ENCODE measurements at places on chromosomes 1 and 21.

DNA sequence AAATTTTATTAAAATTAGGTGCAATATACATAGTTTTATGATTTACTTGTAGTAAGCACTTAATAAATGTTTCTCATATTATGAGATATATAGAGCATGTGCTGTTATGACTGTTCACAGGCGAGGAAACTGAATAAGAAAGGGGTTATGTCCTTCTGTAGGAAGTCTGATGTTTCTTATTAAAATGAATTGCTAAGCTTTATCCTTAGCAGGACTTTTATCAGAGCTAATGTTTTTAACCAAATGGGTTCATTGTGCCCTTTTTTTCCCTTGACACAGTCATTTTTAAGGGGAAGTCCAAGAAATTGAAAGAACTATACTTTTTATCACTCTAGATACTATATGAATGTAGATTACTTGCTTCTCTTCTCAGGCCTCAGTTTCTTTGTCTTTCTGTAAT, 285.2 kb downstream of the PTPRC start:
- no peak for DNase-seq

GRCh38 chr1:19307794-19308508, 4.0 kb downstream of the AKR7A2 start:
- no peak for DNase-seq

GRCh38 chr1:228528612-228529011, 41.4 kb downstream of the RNF187 start:
- DNase-seq = no peak

DNA sequence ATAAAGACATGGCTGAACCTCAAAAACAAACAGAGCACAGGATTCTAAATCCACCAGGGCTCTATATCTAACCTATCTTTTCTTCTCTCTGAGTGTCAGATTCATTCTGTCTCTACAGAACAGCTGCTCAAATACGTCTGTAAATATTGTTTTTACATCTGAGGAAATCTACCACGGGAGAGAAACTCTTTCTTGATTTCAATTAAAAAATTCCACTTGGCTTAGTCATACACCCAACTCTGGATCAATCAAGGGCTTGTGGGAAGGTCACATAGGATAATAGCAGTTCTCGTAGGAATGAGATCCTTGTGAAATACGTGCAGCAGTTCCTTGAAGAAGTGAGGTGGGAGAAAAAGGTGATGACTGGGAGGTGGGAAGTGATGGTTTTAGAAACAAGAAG, 1355.7 kb upstream of the ADGRL2 start:
- DNase-seq = no peak

DNA sequence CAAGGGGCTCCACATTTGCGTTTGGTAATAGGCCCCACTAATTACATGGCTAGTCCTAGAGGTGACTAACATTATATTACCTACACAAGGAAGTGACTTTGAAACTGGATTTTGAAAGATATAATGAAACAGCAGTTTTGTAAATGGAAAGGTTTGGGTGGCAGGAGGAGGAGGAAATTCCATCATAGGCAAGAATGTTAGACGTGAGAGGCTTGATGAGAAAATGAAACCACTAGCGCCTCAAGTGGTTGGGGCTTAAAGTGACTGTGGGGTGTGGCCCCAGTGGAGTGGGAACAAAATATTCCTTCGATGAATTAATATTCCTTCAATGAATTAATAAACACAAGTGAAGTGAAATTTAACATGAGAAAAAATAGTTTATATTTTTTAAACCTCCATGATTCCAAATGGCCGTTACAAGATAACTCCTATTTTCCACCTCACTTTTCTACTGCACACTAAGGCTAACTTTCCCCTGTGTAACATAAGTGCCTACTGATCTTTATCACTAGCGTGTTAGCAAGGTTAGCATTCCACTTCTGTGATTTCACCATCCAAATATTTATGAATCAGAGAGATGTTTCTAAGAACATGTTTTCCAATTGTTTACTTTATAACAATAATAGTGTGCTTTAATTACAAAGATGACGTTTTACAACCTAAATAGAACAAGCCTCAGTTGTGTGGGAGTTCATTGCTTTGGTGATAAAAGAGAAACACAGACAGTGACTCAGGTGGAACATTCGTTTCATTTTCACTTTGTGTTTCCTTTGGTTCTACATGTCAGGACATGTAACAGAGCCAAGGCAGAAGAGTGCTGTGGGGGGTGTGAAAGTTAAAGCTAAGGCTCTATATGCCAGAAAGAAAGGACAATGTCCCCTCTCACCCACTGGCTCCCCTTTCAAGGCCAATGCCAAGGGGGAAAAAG, 12.5 kb upstream of the ATF3 start:
- no peak for DNase-seq

DNA sequence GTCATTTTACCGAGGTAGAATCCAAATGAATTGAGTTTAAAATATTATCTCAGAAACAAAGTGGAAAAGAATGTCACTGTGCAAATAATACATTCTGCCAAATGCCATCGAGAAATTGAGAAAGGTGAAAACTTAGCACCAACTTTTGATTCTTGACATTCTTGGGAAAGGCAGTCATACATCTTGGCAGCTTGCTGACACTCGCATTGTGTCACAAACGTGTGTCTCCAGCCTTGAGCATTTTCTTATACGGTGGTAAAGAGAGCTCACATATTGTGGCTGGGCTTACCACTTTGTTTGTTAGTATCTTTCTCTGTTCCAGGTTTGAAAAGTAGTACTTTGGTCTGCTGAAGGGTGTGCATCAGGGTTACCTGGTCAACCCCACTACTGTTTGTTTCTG, 1456.1 kb downstream of the BRINP3 start:
- DNase-seq = no peak

DNA sequence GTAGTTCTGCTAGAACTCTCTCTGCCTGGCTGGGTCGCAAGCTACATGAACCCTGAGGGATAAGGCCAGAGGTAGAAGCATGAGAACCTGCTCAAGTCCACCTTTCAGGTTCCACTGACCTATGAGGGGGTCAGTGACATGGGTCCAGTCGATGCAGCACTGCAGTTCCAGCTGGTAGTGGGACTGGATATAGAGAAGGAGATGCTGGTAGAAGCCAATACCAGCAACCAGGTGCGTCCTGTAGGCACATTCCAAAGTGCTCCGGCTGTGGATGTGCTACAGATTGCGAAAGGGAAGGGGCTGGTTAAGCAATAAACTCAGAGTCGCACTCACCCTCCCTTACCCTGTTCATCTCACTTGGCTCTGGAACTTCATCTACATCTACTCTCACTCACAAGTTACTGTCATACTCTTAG, 5.7 kb downstream of the SMG5 start:
- no peak for DNase-seq

DNA sequence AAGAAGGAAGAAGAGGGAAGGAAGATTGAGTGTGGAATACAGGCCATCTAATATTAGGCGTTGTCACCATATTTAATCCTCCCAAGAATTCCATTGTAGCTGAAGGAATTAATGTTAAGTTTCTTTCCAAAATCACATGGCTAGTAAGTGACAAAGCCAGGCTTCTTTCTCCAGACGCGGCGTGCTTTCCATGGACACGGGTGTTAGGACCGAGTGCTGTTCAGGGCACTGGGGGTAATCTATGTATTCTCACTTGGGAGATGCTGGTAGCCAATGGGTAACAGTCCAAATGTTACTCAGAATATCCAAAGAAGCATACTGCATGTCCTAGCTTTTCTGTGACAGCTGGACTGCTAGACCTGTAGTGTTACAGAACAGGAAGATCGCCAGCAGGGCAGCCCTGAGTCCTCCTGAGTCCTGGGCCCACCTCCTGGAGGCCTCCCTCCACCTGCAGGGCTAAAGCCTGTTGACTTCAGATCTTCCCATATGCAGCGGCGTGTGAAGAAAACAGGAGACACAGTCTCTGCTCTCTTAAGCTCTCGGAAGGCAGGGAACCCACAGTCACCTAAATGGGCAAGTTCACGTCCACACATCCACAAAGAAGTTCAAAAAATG, 5.3 kb downstream of the IGSF9 start:
- DNase-seq = no peak

- DNase-seq = no peak
Measured at GRCh38 chr1:159187033-159187432, 15.6 kb downstream of the CADM3 start.

DNA sequence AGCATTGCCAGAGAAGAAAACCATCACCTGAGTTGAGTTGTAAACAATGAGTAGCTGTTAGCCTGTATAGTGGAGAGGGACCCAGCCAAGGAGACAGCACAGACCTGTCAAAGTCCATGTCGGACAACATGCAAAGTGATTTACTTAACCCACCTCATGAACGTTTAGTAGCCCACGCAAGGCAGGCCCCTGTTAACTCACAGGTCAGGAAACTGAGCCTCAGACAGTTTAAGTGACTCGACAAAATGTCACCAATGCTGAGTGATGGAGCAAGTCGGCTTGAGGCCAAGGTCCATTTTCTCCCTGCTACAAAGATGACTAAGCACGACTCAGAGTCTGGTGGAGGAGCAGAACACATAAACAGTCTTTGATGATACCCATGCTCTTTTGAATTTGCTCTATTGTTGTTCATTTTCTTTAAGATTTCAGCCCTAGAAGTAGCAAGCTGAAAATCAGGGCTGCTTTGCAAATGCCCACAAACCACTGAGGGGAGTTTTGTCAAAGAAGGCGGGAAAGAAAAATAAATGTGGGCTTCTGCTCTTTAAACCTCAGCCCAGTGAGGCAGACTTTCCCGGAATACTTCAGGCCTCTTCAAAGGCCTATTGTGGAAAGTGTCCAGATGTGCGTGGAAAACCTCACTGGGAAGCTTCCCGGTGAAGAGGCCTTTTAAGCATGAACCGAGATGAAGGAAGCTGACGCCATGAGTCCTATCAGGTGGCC, 83.8 kb upstream of the HOOK1 start:
- DNase-seq = peak; percentile 40

GRCh38 chr1:109782514-109782913, 18.8 kb upstream of the EPS8L3 start:
- peak; percentile 23 for DNase-seq

DNA sequence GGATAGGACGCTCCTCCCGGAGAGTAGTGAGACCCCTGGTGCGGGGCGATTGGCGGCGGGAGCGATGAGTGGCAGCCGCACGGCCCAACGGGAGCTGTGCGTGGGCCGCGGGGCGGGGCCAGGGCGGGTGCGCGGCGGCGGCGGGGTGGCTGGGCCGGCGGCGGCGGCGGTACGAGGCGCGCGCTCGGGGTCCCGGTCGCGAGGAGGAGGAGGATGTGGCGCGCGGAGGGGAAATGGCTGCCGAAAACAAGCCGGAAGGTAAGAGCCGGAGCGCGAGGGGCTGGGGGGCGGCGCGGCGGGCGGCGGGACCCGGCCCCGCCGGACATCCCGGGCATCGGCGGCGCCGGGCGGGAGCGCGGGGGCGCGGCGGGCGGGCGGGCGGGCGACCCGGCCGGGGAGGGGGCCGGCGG, at the start of gene CAMTA1:
Gene CAMTA1, plus strand, starts transcription at position 137 of the 410 bp plus-strand sequence. Its CDS starts 77 bp downstream, at position 214.
- no peak for DNase-seq

- no peak for DNase-seq
Measured at GRCh38 chr1:3626025-3626424, 1.2 kb downstream of the TPRG1L start.

GRCh38 chr1:84289169-84289785, 12.2 kb upstream of the SAMD13 start:
- no peak for DNase-seq

DNA sequence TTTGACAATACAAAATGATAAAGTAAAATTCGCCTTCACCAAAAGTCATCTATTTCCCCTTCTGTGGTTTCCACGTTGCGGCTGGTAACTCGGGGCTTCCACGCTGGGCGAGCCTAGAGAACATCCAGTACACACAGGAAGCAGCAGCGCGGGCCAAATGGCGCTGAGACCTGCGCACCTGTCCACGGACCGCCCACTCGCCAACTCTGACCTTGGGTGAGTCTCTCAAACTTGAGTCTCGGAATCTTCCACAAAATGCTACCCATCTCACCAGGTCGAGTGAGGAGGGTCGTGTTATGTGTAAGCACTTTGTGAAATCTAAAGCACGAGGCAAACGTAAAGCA, 820 bp upstream of the TTF2 start:
- no peak for DNase-seq

DNA sequence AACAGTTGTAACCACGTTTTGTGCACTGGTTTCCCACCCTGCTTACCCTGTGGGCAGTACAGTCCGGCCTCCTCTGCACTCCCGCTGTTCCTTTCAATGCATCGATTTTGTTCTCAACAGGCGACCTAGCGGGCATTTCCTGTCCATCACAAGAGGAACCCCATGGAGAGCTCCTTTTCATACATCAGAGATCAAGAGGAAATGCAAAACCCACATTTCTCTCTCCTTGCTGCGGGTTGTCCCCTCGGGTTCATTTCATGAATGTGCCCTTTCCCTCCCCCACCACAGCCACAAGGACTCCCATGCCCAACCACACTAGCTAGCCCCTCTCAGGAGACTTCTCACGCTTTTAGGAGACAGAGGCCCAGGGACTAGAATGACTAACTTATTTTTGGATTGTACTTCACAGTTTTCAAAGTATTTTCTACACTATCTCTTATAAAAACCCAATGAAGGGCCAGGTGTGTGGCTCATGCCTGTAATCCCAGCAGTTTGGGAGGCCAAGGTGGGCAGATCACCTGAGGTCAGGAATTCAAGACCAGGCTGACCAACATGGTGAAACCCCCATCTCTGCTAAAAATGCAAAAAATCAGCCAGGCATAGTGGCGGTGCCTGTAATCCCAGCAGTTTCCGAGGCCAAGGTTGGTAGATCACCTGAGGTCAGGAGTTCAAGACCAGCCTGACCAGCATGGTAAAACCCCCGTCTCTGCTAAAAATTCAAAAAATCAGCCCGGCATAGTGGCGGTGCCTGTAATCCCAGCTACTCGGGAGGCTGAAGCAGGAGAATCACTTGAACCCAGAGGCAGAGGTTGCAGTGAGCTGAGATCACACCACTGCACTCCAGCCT, 18.4 kb downstream of the ATP1A4 start:
- DNase-seq = peak; percentile 90

DNA sequence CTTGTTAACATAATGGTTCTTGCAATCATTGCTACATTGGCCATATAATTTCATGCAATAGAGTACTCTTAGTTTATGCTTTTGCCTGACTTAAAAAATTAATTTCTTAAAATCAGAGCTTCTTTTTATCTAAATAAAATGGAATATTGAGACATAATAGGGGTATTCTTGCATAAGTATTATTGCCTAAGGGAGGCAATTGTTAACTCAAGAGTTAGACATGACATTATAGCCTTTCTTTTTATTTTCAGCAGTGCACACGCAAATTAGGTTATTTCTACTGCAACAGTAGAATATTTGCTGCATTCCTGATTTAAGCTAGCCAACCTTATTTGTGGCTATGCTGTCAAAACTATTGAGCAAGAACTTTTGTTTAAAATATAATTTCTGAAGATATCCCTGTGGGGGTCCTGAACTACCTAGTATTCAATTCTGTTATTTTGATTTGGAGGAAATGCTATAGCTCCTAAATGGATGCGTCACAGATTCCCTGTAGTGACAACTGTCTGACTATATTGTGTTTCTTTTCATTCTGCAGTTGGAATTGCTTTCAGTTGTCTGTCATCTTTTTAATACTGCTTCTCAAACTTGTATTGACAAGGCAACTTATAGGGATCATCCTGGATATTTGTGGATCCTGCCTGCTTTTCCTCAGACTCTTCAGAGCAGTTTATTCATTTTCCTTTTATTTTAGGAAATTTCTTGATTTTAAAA, 211.0 kb downstream of the PATJ start:
- no peak for DNase-seq

GRCh38 chr21:27425172-27425571, 458.3 kb upstream of the ADAMTS5 start:
- peak; percentile 46 for DNase-seq

- DNase-seq = peak; percentile 90
Measured at GRCh38 chr21:41768437-41769042, 1.7 kb upstream of the RIPK4 start.

Measured in ELF-1 (cell line).